HCT116 (cell line): ENCODE measurements at places on chromosomes 16 and 17.

- DNase-seq, result no peak
- H3K4me1 ChIP-seq, result peaks cover 28% of the 10 kb centered on the region
Measured at GRCh38 chr17:19361326-19361725, 1.2 kb downstream of the B9D1 start.

DNA sequence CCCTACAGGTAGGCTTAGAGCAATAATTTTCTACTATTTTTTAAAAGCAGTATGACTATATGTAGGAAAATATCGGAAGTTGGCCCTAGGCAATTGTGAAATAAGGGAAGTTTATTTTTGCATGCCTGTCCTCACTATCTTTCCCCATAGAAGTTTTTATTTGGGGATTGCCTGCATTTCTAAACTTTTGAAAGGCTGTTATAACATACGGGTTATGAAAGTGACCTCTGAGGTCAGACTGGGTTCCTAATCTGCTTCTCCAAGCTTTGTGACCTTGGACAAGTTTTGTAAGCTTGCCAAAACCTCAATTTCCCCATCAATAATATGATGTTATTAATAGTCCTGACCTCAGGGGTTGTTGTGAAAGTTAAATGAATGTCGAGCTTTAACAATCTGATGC, 67.1 kb downstream of the ARHGAP44 start:
- H3K4me3 ChIP-seq, result no peak overlapping the region
- DNase-seq, result no peak
- H3K27ac ChIP-seq, result no peak overlapping the region
- H3K4me1 ChIP-seq, result no peaks in the 10 kb centered on the region
- H3K36me3 ChIP-seq, result no peaks in the 10 kb centered on the region

- H3K27ac ChIP-seq, result no peak overlapping the region
- H3K4me3 ChIP-seq, result no peak overlapping the region
- peak; percentile 16 for DNase-seq
Measured at GRCh38 chr17:67151717-67152116, 93.3 kb downstream of the HELZ start.

DNA sequence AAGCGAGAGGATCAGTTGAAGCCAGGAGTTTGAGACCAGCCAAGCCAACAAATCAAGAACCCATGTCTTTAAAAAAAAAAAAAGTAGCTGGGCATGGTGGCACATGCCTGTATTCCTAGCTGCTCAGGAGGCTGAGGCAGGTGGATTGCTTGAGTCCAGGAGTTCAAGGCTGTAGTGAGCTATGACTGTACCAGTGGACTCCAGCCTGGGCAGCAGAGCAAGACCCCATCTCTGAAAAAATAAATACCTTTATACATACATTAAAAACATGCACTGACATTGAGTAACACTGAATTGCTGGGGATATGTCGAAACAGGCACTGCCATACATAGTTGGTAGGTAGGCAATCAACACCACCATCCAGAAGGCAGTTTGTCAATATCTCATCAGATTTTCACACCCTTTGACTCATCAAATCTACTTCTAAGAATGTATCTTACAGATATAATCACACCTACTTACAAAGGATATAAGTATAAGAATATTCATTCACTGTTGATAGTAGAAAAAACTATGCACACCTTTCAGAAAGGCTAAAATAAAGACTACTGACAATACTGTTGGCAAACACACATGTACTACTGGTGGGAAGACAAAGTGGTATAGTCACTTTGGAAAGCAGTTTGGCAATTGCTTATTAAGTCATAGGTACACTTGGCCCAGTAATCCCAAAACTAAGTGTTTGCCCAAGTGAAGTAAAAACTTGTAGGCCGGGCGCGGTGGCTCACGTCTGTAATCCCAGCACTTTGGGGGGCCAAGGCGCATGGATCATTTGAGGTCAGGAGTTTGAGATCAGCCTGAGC, 6.4 kb upstream of the CEP20 start:
- no peak overlapping the region for H3K4me3 ChIP-seq
- H3K27me3 ChIP-seq, result no peaks in the 10 kb centered on the region
- peaks cover 24% of the 10 kb centered on the region for H3K4me1 ChIP-seq

DNA sequence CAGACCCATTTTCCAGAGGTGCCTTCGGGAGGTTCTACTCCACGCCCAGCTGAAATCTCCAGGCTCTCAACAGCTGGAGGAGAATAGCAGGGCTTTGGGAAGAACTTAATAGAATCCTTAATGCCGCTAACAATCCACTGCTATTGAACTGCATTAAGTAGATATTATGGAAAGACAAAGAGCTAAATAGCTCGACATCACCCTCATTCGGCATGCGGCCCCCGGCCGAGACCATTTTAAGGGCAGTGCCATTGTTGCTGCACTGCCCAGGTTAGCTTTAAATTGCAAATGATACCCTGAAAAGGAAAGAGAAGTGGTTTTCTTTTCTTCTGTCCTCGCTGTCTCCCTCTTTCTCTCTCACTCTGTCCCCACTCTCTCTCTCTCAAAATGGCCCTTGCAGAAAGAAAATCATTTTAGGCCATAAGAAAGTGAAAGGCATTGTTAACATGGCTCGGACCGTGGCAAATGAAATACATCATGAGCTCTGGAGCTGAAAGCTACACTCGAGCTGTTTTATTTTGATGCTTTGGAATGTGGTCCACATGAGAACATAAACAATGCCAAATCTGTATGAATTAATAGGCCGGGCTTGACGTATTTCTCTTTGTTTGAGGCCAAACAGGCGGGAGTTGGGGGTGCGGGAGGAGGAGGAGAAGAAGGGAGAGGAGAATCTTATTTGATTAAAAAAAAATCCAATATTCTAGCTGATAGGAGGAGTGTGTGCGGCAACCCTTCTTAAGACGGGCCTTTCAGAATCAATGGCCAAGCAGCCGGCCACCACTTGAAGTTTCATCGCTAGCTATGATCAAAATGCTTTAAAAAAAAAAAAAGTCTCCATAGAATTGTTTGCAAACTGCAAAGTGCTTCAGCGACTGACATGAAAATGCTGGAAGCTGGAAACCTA, 298.8 kb upstream of the IRX3 start:
- H3K4me3 ChIP-seq, result no peak overlapping the region
- 0 out of 2 replicates have a peak, but pooled peaks cover 3% of the 10 kb centered on the region for H3K27me3 ChIP-seq
- H3K27ac ChIP-seq, result no peak overlapping the region
- no peak for DNase-seq
- H3K4me1 ChIP-seq, result no peaks in the 10 kb centered on the region
- H3K36me3 ChIP-seq, result no peaks in the 10 kb centered on the region

DNA sequence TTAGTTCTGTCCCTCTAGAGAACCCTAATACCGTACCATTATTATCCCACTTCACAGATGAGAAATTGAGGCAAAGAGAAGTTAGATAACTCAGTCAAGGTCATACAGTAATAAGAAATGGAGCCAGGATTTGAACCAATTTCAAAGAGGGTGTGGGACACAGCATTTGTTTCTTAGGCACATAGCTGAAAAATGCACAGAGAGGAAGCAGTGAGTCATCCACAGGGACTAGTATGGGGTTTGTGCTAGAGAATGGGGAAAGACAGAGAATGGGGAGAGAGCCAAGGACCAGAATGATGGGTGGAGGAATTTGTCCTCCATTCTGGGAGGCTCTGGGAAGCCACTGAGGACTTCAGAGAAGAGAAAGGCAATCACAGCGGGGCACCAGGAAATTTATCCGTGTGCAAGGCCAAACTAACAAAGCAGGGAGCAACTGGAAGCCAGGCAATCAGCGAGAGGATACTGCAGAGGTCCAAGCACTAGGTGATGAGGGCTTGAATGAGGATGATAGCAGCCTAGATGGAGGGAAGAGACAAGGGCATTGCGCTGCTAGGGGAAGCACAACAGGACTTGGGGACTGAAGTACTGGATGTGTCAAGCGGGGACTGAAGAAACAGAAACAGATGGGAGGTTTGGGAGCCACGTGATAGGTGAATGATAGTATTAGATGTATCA, 78.1 kb upstream of the ZFHX3 start:
- H3K4me1 ChIP-seq, result no peaks in the 10 kb centered on the region
- H3K27ac ChIP-seq, result no peak overlapping the region
- DNase-seq, result no peak
- H3K4me3 ChIP-seq, result no peak overlapping the region

DNA sequence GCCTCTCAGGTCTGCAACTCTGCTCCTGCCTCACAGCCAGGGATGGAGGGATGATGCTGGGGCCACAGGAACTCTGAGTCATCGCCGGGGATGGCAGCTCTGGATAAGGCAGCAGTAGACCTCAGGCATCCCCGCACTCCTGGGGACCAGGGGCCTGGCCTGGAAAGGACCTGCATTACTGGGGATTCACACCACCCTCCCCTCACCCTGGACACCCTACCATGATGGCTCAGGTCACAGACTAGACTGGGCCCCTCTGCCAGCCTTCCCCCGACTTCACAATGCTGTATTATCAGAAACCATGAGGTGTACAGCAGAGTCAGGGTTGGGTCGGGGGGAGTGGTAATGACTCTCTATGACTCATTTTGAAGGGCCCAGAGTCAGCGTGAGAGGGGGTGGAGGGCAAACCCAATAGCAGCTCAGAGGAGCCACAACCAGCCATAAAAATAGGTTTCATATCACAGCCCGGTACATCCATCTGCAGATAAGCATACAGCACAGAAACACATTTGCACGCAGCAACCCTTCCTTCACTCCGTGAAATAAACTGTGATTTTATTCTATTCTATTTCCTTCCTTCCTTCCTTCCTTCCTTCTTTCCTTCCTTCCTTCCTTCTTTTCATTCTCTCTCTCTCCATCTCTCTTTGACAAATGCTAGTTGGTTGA, 28.8 kb downstream of the DYNLRB2 start:
- H3K27ac ChIP-seq, result no peak overlapping the region
- H3K4me3 ChIP-seq, result no peak overlapping the region
- no peak for DNase-seq
- no peaks in the 10 kb centered on the region for H3K27me3 ChIP-seq
- no peaks in the 10 kb centered on the region for H3K4me1 ChIP-seq

DNA sequence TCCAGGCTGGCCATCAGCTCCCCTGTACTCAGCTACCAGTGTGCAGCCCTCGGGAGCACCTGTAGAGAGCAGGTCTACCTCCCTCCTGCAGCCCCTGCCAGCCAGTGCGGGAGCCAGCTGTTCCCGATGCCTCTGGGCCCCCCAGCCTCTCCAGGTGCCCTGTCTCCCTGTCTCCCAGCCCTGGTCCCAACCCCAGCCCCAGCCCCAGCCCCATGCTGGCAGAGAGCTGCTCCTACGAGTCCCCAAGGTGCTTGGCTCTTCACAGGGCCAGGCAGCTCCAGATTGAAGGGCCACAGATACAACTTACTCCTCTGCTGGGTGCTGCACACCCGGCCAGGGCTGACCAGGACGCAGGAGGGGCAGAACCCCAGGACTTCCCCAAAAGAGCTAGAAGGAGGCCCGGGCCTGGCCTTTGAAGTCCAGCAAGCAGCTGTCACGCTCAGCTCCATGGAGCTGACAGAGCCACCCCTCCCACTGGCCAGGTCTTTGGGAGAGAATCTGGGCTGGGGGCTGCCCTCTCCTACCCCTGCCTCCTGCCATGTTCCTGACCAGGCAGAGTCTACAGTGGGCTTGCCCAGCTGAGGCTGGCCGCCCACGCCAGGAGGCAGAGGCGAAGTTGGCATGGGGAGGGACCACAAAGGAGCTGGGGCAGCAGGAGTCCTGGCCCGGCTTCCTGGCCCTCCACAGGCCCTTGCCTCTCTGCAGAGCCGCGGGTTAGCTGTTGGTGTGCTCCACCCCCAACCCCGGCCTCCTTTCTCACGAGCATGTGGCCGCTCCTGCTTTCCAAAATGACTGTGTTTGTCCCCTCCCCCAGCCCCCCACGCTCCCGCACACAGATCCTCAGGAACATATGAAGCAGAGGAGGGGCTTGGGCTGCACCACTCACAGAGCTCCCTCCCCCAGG, 9.5 kb upstream of the ADAM11 start:
- no peak overlapping the region for H3K4me3 ChIP-seq
- H3K27ac ChIP-seq, result no peak overlapping the region
- DNase-seq, result no peak
- H3K27me3 ChIP-seq, result no peaks in the 10 kb centered on the region
- no peaks in the 10 kb centered on the region for H3K4me1 ChIP-seq
- H3K36me3 ChIP-seq, result no peaks in the 10 kb centered on the region; the same call in none of the 2 replicates

DNA sequence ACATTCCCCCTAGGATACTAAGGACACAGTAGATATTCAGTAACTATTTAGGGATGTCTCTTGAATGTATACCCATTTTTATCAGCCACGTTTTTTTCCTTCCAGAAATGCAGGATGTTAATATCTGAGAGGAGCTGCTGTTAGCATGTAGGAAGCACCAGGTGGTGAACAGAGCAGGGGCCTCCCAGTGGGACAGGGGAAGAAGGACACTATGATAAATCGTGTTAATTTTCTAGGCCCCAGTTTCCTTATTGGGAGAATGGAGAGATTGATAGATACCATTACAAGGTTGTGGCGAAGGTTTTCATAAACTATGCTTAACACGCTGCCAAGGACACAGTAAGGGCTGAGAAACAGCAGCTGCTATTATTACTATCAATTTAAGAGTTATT, 45.4 kb downstream of the PRSS54 start:
- peaks cover 11% of the 10 kb centered on the region for H3K4me1 ChIP-seq
- no peak overlapping the region for H3K27ac ChIP-seq
- H3K36me3 ChIP-seq, result no peaks in the 10 kb centered on the region
- H3K27me3 ChIP-seq, result no peaks in the 10 kb centered on the region

- H3K27ac ChIP-seq, result no peak overlapping the region
- H3K36me3 ChIP-seq, result no peaks in the 10 kb centered on the region
- peaks cover 4% of the 10 kb centered on the region; the same call in 1 of the 2 replicates for H3K4me1 ChIP-seq
Measured at GRCh38 chr17:27751622-27752490, 48.5 kb downstream of the NOS2 start.

DNA sequence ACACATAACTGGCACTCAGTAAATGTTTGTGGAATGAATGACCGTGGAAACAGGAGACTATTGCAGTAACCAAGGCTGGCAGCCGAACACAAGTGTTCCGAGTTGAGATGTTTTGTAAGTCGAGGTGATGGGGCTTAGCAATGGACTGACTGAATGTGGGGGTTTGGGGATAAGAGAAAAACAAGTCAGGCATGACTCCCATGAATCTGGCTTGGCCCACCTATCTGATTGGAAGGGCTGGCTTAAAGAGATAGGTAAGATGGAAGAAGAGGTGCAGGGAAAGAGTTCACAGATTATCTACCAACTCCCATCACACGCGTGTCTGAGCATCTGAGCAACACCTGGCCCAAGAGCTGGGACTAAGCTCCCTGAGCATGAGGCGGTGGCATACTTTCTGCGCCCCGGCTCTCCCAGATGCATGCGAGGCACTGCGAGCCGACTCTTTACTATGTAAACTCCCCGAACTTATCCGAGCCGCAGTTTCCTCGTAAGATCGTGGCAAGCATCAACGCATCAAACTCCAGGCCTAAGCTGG, 539 bp downstream of the IFT20 start:
- DNase-seq, result no peak
- peak overlapping the region; percentile 97 for H3K4me3 ChIP-seq
- peak overlapping the region; percentile 81; the same call in 1 of the 2 replicates for H3K27ac ChIP-seq
- H3K36me3 ChIP-seq, result peaks cover 5% of the 10 kb centered on the region

DNA sequence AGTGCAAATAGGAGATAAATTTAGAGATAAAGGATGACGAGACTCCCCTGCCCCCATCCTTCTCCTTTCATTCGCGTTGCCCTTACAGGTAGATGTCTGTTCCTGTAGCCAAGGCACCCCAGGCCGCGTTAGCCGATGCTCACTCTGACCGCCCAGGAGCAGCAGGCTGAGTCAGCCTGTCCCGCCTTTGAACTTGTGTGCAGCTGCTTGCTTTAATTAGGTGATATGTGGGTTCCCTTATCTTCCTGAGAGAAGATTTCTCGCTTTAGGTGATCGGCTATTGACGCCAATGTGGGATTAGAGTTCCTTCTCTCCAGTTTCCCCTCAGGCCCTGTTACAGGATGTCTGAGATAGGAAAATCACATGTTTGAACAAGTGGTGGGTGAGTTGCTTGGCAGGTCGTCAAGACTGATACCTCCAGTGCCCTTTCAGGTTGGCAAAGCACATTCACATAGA, 119.5 kb downstream of the MSI2 start:
- H3K4me1 ChIP-seq, result peaks cover 66% of the 10 kb centered on the region
- H3K27me3 ChIP-seq, result no peaks in the 10 kb centered on the region
- H3K27ac ChIP-seq, result peak overlapping the region; percentile 82
- no peak overlapping the region for H3K4me3 ChIP-seq

GRCh38 chr17:57599271-57600045, 145.6 kb downstream of the CCDC182 start:
- no peaks in the 10 kb centered on the region for H3K27me3 ChIP-seq
- no peaks in the 10 kb centered on the region for H3K36me3 ChIP-seq
- H3K27ac ChIP-seq, result no peak overlapping the region
